Pulmonary artery endothelial cell (primary cell): ENCODE measurements at places on chromosomes 6 and 20. TPM values are rescaled to one million over a fixed set of nuclear protein-coding genes. Genes with fewer than 3 reads are reported as not detected.

The CTCFL gene
- total RNA-seq, result not detected in 2 replicates

The LZTS3 gene
- 3.2 and 4.1 TPM in 2 replicates for total RNA-seq

The COL9A1 gene
- not detected in 2 replicates for total RNA-seq

The SNX21 gene
- total RNA-seq, result 20.8 and 22.7 TPM in 2 replicates

The TAAR8 gene
- total RNA-seq, result not detected in 2 replicates

The NKAIN4 gene
- total RNA-seq, result not detected in 2 replicates

The TSBP1 gene
- total RNA-seq, result not detected in 2 replicates

The TSHZ2 gene
- total RNA-seq, result not detected in 2 replicates

The PKIB gene
- total RNA-seq, result 0.13 TPM in 1 of 2 replicates, not detected in the other

The MDN1 gene
- total RNA-seq, result 30.5 and 50.8 TPM in 2 replicates

The LRFN2 gene
- not detected in 2 replicates for total RNA-seq

The BEND6 gene
- 1.2 and 1.8 TPM in 2 replicates for total RNA-seq

The TRIM15 gene
- not detected in 2 replicates for total RNA-seq

The OR2B6 gene
- total RNA-seq, result not detected in 2 replicates

The ARG1 gene
- not detected in 2 replicates for total RNA-seq

The HLA-DPB1 gene
- total RNA-seq, result 0.46 and 10.3 TPM in 2 replicates

The KIAA1755 gene
- total RNA-seq, result 0.07 TPM in 2 replicates

The THBS2 gene
- total RNA-seq, result 3.2 and 7.9 TPM in 2 replicates

The AHCY gene
- total RNA-seq, result 155 and 161 TPM in 2 replicates

The OPRM1 gene
- not detected in 2 replicates for total RNA-seq
